ENCODE measurements at places on chromosomes 1 and 21.

DNA sequence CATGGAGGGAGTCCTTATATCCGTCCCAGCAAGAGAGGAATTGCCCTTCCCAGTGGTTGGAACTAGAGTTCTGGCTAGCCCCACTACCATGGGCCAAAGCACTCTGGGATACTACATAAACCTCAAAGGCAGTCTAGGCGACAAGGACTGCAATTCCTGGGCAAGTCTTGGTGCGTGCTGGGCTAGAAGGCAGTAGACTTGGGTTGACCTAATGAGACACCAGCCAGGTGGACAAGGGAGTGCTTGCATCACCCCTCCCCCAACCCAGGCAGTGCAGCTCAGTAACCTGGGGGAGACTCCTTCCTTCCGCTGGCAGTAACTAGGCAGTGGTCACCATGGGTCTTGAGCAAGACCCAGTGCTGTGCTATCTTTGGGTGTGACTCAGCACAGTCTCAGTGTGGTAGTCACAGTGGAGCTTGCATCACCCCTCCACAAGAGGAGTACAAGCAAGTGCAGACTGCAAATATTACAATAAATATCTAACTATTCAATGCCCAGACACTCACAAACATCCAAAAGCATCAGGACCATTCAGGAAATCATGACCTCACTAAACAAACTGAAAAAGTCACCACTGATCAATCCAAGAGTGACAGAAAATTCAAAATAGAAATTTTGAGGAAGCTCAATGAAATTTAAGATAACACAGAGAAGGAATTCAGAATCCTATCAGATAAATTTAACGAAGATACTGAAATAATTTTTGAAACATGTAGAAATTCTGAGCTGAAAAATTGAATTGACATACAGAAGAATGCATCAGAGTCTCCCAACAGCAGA, 84.7 kb upstream of the LYPLAL1 start:
- no peak for DNase-seq

GRCh38 chr1:204524986-204525385, 8.8 kb downstream of the MDM4 start:
- no peak for DNase-seq

GRCh38 chr1:54312796-54313316, 93.3 kb downstream of the SSBP3 start:
- DNase-seq: peak; percentile 38

DNA sequence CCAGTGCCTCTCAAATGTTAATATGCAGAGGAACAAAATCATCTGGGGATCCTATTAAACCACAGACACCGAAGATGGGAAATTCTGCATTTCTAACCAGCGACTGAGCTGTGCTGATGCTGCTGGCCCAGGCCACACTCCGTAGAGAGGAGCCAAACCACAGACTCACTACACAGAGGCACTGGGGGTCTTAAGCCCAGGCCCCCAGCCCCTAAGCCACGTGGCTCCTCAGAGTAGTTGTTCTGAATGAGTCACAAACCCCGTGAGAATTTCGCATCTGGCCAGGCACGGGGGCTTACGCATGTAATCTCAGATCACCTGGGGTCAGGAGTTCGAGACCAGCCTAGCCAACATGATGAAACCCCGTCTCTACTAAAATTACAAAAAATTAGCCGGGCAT, 2.8 kb upstream of the CELA2A start:
- DNase-seq: no peak

DNA sequence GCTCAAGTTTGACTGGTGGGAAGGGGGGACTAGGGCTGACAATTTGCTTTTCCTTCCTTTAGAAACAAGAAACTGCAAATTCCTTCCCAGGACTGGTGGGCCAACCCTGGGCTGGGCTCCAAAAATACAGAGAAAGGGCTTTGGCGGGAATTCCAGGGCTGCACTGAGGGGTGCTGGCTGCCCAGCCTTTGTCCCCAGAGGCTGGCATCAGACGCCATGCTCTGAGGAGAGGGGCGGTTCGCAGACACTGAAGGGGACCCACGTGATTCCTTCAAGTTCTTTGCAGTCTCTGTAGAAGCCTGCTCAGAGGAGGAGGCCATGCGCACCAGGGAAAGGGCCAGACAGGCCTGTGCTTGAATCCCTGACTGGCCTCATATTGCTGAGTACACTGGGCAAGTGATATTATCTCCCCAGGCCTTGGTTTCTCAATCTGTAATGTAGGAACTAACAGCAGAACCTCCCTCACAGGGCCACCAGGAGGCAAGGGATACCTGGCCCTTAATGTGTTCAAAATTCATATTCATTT, 119.5 kb downstream of the EPHB2 start:
- peak; percentile 73 for DNase-seq

- DNase-seq: no peak
Measured at GRCh38 chr21:27584256-27584655, 617.4 kb upstream of the ADAMTS5 start.

DNA sequence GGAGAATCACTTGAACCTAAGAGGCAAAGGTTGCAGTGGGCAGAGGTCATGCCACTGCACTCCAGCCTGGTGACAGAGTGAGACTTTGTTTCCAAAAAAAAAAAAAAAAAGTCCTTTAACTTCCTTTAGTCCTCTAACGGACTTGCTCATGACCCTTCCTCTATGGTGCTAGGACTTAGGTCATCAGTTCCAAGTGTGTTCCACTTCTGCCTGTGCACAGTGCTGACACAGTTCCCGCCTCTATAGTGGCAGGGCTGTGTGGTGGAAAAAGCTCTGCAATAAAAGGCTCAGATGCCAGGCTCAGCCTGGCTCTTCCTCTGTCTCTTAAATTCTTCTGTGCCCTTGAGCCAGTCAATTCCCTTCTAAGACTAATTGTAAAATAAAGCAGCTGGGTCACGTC, 22.0 kb downstream of the CC2D1B start:
- DNase-seq: no peak

DNA sequence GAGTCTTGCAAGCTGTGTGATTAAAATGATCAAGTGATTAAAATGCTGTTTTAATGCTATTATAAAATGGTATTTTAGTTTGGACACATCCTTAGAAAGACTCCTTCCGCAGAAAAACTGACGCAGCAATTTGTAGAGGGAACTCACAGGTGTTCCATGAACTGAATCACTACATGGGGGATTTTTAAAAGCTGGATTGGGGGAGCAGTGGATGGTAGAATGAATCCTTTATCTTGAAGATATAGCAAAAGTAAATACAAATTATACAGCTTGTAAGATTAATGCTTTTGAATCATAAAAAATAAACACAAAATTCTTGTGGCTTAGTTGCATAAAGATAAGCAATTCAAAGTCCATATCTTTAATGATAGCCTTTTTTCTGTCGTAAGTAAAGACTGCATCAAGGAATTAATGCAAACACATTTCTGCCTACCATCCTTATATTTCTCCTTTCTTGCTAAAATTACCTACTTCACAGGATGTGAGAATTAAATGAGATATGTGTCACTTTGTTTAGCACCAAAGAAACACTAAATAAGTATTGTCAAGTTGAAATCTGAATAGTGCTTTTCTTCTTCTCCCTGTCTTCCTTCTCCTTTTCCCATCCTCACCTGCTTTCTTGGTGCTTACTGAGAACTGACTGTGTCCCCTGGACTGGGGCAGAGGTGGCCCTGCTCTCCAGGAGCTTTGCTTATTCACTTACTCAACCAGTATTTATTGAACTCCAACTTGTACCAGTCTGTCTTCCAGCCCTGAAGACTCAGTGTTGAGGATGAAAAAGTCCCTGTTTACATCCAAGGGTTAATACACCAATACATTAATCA, 61.5 kb upstream of the F3 start:
- no peak for DNase-seq

- no peak for DNase-seq
Measured at GRCh38 chr1:186435336-186435735, 25.6 kb downstream of the PDC start.

DNA sequence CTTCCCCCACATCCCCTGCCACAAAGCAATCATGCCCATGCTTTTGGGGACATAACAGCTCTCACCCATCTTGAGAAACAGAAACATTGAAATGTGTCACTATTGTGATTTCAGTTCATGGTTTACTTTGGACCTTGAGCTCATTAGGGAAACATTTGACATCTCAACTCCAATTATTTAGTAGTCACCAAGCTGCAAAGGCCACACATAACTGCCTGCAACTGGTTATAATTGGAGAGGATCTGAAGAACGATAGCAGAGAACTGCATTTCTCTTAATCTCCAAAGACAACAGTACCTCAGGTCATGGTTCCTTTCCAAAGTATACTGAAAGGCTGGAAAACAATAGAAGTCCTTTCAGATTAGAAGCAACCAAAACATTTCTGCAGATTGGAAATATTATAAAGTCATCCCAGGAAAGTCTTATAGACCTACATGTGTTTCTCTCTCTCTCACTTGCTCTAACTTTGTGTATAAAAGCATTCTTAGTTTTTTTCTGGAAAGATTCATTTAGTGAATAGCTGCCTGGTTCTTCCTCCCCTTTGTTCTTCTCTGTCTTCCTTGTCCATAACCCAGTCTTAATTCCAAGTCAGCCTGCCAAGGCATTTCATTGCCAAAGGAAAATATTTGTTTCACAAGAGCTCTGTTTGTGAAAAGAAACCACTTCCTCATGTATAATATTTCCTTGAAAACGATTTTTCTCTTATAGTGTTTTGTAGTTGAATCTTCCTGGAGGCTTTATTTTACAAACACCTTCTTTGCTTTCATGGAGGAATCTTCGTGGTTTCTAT, 426.8 kb downstream of the ADGRL2 start:
- no peak for DNase-seq

DNA sequence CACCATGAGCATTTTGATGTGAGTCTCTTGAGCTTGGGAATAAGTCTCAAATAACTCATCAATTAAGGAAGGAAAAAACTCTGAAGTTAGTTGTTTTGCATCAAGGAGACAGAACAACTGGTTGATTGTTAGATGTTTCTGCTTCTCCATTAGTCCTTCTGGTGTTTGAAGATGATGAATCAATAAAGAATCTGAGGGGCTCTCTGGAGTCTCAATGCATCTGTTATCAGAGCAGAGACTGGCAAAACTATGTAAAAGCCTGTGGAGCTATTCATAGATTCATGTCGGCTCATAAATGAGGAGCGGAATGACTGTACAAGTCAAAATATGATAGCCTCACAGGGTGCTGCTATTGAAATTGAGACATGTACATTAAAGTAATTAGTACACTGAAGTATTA, 73.3 kb upstream of the ZC3H11B start:
- DNase-seq: no peak

GRCh38 chr1:37133276-37134145, 99.2 kb upstream of the GRIK3 start:
- DNase-seq: no peak

DNA sequence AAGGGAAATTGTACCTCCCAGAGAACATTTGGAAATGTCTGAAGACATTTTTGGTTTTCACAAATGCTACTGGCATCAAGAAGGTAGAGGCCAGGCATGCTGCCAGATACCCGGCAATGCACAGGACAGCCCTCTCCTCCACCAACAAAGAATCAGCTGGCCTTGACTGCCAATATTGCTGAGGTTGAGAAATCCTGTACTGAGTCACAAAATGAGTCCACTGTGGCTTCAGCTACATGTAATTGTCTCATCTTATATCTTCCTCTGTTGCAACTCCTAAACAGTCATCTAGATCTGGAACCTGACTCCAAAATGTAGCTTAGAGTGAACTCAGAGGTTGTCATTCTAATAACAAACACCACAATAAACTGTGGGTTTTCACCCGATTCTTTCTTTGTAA, 327.5 kb upstream of the POGK start:
- no peak for DNase-seq

- DNase-seq: no peak
Measured at GRCh38 chr1:108199201-108199691, 897 bp downstream of the SLC25A24 start.

DNA sequence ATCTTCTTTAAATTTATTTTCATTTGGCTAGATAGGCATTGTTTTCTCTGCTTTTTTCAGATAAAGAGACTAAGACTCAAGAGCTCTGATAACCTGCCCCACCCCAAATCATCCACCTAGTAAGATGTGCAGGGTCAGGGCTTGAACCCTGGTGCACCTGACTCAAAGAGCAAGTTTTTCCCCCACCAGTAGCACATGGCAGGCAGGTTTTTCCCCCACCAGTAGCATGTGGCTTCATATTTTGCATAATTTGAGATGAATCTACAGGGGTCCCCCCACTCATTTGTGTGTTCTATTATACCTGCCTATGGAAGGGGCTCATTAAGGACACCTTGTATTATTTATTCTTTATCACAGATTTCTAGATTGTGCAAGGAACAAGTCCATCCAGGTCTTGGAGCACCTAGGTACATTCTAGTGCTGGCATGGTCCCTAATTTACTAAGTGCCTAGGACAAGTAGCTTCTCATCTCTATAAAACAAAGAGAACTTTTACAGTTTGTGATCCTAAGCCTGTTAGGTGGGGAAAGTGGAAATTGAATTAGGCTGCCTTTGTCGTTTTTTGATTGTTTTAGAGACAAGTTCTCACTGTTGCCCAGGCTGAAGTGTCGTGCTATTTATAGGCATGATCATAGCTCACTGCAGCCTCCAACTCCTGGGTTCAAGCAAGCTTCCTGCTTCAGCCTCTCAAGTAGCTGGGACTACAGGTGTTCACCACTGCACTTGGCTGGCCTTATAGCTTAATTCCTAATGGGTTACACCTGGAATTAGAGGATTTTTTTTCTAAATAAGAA, 13.2 kb upstream of the CTSE start:
- DNase-seq: no peak

- peak; percentile 2 for DNase-seq
Measured at GRCh38 chr1:32249831-32250525, 1.1 kb upstream of the LCK start.

- DNase-seq: no peak
Measured at GRCh38 chr1:209707308-209707707, 2.7 kb downstream of the HSD11B1 start.

- DNase-seq: no peak
Measured at GRCh38 chr1:86706018-86706635, 1.8 kb downstream of the SH3GLB1 start.

DNA sequence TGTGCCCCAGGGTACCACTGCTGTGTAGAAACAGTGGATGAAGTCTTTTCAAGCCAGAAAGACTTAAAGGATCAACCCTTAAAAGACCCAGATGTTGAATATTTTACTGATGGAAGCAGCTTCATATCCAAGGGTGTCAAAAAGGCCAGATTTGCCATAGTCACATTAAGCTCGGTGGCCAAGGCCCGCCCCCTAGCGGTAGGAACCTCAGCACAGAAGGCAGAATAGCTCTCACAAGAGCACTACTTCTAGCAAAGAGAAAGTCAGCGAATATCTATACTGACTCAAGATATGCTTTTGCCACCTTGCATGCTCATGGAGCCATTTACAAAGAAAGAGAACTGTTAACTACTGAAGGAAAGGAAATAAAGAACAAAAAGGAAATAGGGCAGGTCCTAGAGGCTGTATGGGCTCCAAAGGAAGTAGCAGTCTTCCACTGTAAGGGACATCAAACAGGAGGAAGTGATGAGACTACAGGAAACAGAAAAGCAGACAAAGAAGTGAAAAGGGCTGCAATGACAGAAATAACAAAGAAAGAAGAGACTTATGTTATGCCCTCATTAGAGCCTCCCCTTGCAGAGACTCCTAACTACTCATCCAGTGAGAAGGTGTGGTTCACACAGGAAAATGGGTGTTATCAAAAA, 90.5 kb downstream of the LIPI start:
- peak; percentile 3 for DNase-seq
